Mesothelial cell of epicardium (in vitro differentiated cells): ENCODE measurements at places on chromosomes 6 and 20.
A peak's percentile ranks its signal among the peaks of the same experiment; 100 is the strongest.

DNA sequence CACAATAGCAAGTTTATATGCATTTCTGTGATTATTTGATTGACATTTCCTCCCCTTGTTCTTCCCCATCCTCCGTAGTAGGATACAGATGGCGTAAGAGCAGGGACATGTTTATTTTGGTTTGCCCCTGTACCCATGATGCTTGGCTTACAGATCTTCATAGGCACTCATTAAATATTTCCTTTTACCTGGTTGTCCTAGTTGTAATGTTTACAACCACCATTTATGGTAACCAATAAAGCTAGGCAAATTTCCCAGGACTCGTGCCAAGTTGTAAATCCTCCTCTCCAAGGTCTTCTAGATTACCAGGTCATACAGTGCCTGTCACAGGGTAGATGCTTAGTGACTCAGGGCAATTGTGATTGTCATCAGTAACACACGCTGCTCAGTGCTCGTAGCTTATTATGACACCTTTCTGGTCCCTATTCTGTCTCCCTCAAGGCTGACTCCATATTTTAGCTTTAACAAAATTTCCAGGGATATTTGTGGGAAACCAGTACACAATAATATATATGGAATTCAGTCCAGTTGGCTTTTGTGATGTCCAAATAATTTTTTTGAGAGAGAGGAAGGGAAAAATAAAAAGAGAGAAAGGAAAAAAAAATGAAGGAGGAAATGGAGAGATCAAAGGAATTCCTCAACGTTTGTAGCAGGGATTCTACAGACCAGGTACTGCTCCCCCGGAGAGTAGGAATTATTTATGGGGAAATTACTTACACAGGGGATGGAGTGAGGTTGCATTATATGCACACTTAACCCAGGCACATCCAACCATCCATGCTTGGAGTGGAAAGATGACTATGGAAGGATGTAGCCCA lies 24.6 kb downstream of the CYP24A1 start:
- no peak for DNase-seq

GRCh38 chr6:158761746-158762145 lies 57.4 kb downstream of the EZR start:
- DNase-seq = no peak

GRCh38 chr6:125732398-125732797 lies 17.0 kb upstream of the HEY2 start:
- no peak for DNase-seq

GRCh38 chr20:62676976-62677375 lies 31.7 kb upstream of the NTSR1 start:
- DNase-seq = no peak

- no peak for DNase-seq
Observed at GRCh38 chr6:80566361-80566760, 459.9 kb downstream of the BCKDHB start.

GRCh38 chr20:35311409-35311808 lies 19.2 kb upstream of the FAM83C start:
- DNase-seq = no peak

DNA sequence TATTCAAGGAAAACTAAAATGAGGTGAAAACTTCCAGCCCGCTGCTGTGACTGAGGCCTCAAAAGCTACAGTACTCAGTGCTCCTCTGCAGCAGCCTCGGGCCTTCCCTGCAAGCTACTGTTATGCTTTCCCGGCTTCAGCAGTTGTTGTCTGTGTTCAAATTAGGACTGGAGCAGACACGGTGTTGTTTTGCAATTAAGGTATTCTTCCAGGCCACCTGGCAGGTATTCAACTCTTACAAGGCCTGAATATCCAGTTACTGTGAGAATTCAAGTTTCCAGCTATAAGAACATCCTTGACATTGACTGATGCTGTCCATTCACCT lies 10.7 kb downstream of the TXNDC5 start:
- no peak for DNase-seq

- no peak for DNase-seq
Observed at GRCh38 chr20:35144694-35145093, 2.4 kb downstream of the EDEM2 start.

- no peak for DNase-seq
Observed at GRCh38 chr20:23445596-23446217, 6.2 kb downstream of the CSTL1 start.

DNA sequence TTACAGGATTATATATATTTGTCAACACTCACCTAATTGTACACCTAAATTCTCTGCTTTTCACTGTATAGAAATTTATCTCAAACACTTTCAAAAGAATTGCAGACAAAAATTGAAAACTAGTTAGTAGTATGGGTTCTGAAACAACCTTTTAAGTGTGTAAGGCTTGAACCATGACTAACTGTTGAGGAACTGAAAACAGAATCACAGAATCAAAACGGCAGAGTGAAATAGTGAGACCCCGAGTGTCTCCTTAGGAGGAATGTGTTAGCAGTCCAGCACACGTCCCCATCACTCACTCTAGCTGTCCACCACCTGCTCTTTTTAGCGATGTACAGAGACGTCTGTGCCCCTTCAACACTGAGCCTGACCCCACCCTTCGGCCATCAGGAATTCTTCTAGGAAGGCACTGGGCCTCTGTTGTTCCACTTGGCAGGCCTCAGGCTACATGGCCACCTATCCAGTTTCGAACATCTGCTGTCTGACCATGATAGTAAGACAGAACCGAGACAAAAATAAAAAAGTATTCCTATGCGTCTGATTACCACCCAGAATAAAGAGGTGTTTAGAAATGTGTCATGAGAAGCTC lies 227.4 kb downstream of the C6orf118 start:
- no peak for DNase-seq

DNA sequence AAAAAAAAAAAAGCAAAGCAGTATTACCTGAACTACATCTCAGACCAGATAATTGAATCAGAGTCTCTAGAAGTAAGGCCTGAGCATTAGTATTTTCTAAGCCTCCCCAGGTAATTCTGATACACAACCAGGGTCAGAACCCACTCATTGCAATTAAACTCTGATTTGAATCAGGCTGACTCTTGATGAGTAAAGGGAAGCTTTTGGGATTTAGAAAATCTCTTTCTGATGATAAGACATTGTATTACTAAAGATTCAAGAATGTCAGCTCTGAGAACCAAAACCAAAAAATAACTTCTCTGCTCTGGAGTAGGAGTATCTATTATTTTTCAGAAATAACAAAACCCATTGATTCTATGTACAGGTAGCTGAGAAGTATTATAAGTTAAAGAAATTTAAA lies 100.1 kb upstream of the COL21A1 start:
- DNase-seq = no peak

- DNase-seq = no peak
Observed at GRCh38 chr20:50250679-50251382, 60.2 kb downstream of the CEBPB start.

- DNase-seq = peak; percentile 37
Observed at GRCh38 chr6:72182337-72183246, 296.2 kb downstream of the RIMS1 start.

GRCh38 chr20:59016795-59017492 lies 2.3 kb upstream of the TUBB1 start:
- DNase-seq = peak; percentile 26

GRCh38 chr6:26538572-26538902 lies 371 bp downstream of the HMGN4 start:
- DNase-seq = no peak

GRCh38 chr6:90676516-90677300 lies 89.8 kb upstream of the MAP3K7 start:
- no peak for DNase-seq

DNA sequence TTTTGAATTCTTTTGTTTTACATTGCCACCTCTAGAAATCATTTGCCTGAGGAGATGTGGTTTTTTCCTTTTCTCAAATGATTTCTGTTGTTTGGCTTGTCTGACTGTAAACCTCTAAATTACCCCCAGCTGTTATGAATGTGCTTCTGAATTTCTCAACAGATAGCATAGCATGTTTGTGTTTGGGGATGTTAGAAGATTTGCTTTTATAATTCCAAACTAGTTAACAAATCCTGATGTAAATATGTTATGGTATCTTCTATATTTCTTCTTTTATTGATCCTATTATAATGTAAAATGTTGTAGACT lies 31.6 kb upstream of the EZR start:
- no peak for DNase-seq

DNA sequence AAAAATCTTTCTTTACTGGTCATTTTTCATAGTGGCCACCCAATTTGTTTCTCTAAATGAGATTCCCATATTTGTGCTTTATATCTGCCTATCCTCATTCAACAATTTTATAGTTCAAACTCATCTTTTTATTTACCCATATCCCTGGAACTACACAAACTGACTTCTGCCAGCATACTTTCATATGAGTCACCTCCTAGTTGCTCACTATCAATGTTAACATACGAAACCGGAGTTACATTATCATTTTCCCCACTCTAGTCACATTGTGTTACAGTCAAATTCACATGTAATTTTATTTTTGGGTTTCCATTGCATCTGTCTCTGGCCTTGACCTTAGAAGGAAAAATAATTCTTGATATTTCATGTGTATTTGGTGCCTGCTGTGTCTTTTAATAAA lies 499.4 kb downstream of the MAFB start:
- no peak for DNase-seq

DNA sequence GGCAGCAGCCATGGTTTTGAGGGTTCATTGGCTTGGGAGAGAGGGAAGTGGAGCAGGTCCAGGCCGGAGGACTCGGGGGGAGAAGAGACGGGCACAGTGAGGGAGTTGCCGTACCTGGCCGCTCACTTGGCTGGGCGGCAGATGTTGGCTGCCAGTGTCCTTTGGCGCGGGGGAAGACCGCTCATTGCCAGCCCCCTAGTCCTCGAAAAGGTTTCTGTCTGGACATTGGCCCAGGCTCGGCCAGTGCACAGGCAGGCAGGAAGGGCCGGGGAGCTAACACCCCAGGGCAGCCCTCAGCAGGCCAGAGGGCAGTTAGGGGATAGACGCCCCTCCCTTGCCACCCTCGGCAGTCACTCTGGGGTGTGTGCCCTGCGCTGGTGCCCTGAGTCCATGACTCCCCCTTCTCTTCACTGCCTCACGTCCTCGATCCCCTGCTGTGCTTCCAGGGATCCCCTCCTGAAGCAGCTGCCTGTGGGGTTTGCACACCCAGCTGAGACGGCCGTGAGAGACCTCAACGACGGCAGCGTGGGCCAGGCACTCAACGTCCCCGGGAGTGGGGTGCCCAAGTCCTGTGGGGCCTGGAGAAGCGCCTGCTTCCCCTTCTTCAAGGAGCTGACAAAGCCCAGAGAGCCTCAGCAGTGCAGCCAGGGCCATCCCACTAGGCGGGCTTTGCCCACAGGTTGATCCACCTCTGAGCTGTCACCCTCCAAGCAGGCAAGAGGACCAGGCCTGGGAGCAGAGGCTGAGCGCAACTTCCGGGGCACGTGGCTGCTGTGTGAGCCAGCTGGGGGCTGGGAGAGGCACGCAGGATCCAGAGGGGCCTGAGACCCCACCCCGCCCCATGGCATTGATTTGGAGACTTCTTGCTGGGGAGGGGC lies 20.4 kb downstream of the RBM38 start:
- no peak for DNase-seq

- no peak for DNase-seq
Observed at GRCh38 chr6:73774311-73774774, 78.3 kb downstream of the CD109 start.

GRCh38 chr6:151172751-151173150 lies 67.0 kb upstream of the AKAP12 start:
- DNase-seq = no peak

DNA sequence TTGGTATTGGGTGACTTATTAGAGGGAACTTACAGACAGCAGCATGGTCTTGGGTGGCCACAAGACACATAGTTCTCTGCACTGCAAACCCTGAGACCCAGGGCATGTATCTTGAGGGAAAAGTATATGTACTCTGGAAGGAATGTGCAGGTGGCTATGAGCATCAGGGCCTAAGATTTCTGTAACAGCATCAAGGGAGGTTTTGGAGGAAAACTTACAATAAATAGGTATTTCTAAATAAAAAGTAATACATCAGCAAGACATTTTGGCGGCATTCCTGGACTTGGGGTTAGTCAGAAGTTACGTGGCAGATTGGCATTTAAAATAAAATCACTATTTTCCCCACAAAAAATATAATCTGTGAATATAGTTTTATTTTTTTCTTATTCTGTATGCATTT lies 8.0 kb upstream of the STX7 start:
- DNase-seq = no peak

DNA sequence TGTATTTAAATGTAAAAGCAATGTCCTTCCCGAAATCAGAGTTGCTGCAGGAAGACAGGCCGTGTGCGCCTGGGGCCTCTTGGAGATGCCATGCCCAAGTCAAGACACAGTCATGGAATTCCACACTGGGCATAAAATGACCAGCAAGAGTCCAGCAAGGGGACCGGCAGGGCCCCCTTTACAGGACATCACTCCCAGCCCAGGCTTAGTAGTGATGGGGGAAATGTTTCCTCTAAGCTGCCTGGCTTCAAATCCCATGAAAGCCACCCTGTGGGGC lies 1.9 kb upstream of the PPP1R3G start:
- no peak for DNase-seq

DNA sequence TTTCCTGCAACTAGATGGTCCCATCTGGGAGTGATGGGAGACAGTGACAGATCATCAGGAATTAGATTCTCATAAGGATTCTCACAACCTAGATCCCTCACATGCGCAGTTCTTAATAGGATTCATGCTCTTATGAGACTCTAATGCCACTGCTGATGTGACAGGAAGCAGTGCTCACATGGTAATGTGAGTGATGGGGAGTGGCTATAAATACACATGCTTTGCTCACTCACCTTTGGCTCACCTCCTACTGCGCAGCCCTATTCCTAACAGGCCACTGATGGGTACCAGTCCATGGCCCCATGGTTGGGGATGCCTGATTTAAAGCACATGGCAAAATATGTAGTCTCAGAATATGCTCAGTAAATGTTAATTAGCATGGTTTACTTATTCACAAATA lies 80.6 kb upstream of the MBOAT1 start:
- DNase-seq = no peak

DNA sequence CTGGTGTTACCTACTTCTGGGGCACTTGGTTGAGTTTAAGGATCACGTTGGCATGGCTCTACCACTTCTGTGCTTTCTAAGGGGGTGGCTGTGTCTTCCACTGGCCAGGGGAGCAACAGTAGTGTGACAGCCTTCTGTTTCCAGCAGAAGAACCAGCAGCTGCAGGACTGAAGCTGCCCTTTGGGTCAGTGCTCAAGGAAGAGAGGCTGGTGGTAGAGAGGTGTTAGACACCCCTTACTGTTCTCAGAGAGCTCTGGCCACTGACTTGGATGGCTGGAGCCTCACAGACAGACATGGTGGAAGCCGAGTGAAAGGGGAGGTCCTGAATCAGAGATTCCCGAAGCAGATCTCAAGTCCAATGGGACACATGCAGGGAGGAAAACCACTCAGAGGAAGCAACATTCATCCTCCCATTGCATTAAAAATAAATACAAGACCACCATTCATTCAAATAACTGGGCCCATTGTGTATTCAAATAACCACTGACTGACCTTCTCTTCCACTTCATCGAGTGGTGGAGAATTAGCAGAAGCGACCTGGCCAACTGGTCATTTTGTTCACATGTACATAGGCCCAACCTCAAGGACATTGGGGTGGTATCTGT lies 106.7 kb downstream of the MYLK4 start:
- no peak for DNase-seq

- no peak for DNase-seq
Observed at GRCh38 chr6:116159782-116160524, 34.0 kb upstream of the COL10A1 start.

GRCh38 chr20:64112691-64113443 lies 5.5 kb upstream of the NPBWR2 start:
- no peak for DNase-seq

GRCh38 chr6:3423439-3424184 lies 33.2 kb downstream of the SLC22A23 start:
- DNase-seq = no peak

GRCh38 chr20:32130352-32130751 lies 20.8 kb downstream of the TM9SF4 start:
- no peak for DNase-seq

- DNase-seq = no peak
Observed at GRCh38 chr6:37177077-37177934, 7.4 kb downstream of the PIM1 start.
